ENCODE measurements at places on chromosomes 12 and 14.

DNA sequence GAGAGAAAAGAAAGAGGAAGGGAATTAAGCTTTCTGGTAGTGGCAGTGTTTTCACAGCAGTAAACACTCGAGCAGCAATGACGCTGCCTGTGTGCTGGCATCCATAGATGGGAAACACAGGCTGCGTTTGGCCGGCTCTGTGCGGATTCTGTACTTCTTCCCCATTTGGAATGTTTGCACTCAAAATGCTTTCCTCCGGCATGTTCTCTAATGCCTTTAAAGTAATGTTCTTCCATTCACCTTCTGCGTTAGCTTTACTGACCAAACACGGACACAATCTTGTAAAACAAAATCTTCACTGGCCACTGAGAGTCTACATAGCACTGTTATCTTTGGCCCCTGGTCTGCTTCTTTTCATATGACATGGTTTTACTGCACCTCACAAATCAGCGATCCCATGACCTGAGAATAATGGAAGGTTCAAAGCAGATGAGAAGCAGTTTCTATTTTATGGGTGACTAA is 31.4 kb downstream of the DCP1B start:
- DNase-seq = no peak

DNA sequence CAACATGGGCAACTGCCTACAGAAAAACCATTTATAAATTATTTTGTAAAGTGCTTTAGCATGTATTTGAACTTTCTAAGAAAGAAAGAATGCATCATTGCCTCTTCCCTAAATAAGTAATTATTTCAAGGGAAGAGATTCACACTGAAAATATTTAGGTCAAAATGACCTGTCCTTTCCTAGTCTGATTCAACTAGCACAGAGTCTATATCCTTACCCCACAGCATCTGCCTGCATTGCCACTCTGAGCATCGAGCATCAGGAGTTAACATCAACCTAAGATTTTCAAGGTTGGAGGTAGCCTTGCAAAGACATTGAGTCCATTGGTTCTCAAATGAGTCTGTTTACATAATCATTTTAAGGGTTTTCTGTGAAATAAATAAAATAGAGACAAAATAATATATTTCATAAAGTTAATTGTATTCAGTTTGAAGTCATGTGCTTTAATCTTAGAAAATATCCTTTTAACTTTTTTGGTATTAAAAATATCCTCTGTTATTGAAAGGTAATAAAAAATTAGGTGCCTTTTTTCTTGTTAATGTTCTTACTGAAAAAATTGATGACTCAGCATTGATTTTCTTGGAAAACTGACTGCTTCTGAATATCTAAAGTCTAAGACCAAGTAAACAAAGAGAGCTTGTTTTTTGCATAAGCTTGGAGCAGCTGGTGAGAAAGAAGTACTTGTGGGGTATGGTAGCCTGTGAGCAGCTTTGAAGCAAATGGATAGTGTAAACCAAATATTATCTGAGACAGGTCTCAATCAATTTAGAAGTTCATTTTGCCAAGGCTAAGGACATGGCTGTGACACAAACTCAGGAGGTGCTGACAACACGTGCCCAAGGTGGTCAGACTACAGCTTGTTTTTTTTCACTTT is 269.0 kb upstream of the CLEC14A start:
- no peak for DNase-seq

- DNase-seq = no peak
These were observed 13.5 kb upstream of the FKBP11 start for GRCh38 chr12:48938805-48939204.

- no peak for DNase-seq
These were observed 66.4 kb downstream of the GCH1 start for GRCh38 chr14:54836231-54836630.

DNA sequence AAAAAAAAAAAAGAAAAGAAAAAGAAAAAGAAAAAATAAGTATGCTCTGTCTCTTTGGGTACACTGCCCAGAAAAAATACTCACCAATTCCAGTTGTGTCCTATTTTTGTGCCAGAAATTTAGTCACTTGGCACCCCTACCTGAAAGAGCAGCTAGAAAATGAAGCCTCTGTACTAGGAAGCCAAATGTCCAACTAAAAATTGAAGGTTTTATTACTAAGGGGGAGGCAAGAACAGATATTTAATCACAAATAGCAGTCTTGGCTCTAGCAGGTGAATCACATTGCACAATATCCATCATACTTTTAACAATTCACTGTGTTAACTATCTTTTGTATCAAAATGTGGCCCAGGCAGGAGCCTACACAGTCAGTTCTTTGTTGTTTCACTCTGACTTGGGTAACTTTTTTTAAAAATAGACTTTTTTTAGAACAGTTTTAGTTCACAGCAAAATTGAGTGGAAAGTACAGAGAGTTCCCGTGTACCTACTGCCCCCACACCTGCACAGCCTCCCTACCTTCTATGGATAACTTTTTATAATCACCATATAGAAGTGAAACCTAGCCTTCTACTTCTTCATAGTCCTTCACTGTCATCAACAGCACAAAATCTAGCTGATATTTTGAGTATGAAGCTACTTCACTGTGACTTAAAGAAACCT is 87.1 kb upstream of the ATF7IP start:
- DNase-seq = no peak

GRCh38 chr12:107491856-107492255 is 193.7 kb upstream of the PWP1 start:
- DNase-seq = no peak

DNA sequence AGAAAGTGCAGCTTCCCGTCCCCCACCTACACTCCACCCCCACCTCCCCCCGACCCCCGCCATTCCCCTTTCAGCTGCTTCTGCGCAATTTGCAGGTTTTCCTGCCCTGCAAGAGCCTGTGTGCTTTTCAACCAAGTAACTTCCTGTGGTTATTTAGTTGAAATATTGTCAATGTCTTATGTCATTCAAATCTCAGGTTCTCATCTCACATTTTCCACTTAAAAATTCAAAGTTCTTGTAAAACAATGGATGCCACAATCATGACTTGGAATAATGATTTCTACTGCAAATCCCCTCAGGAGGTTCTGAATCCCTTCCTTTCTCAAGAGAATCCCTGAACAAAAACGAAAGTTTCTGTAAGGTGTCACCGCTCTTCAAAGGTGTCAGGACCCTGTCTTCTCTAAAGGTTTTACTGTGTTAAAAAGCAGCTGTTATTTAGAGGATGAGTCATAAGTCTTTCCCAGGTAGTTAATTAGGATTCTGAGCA is 31.6 kb downstream of the WBP11 start:
- DNase-seq = no peak
